Thyroid gland (tissue), 4 donors: ENCODE measurements at places on chromosomes 16 and 17. TPM values are rescaled to one million over a fixed set of nuclear protein-coding genes. Genes with fewer than 3 reads are reported as not detected.

ETV4 gene
- 5.6 TPM for total RNA-seq

- no peak overlapping the region for H3K27ac ChIP-seq
- no peaks in the 10 kb centered on the region for H3K36me3 ChIP-seq
- no peaks in the 10 kb centered on the region for H3K27me3 ChIP-seq
- no peaks in the 10 kb centered on the region for H3K4me1 ChIP-seq
These were observed 45.1 kb downstream of the TNFRSF13B start for GRCh38 chr17:16926571-16927451.

CHAD gene
- not detected for total RNA-seq

DNA sequence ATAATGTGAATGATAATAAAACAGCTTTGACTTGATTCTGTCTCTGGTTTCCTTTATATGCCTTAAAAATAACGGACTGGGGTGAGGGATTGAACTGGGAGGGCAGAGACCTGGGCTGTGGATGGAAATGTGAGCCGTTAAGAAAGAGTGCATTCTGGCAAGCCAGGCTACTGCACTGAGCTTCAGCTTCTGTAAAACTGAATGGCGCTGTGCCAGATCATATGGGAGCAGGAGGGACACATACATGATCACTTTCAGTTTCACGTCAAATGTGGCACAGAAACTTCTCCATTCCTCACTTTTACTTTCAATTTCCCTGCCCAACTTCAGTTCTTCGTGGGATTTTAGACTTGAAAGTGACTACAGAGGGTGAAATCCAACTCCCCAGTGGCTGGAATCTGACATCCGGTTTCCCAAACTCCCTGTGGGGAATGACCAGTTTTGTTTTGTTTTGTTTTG, 1.1 kb downstream of the MT2A start:
- peak overlapping the region; percentile 98 for H3K27ac ChIP-seq
- H3K4me1 ChIP-seq = peaks cover 47% of the 10 kb centered on the region
- peak overlapping the region; percentile 67 for H3K4me3 ChIP-seq
- peak; percentile 54 for DNase-seq
- H3K36me3 ChIP-seq = no peaks in the 10 kb centered on the region
- H3K27me3 ChIP-seq = no peaks in the 10 kb centered on the region

SPIRE2 gene
- 10.4 TPM for total RNA-seq
